ENCODE measurements at places on chromosomes 12 and 14.

- DNase-seq = no peak
These were observed 110.4 kb downstream of the SLC6A15 start for GRCh38 chr12:84802161-84802560.

DNA sequence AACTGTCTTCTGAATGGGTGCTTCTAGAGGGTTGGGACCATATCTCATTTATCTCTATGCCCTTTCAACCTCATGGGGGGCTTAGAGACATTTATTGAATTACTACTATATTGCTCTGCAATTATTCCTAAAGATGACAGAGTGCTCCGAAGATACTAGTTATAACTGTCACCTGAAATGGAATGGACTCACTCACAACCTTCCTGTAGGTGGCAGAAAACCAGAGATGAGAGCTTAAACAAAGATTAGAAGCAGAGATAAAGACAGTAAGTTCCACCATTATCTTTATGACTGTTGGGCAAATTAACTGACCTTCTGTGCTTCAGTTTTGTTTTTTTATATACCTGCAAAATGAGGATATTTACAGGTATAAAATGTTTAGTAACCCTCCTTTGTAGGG is 31.5 kb upstream of the GTF2A1 start:
- DNase-seq = no peak

DNA sequence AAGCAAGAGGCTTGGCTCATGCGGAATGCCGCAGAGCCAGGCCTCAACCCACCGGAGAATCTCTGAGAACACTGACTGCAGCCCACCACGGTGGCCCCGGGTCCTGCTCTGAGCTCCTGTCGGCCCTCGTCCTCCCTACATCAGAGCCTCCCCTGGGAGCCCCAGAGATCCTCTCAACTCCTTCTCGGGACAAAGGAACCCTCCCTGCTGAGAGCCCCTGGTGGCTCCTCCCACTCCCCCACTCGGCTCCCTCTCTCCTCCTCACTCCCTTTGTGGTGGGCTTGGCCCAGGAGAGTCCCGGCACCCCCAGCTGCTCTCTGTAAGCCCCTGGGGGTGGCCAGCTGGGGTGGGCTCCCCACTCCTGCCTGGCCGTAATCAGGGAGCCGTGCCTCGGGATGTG is 11.1 kb upstream of the INF2 start:
- no peak for DNase-seq

DNA sequence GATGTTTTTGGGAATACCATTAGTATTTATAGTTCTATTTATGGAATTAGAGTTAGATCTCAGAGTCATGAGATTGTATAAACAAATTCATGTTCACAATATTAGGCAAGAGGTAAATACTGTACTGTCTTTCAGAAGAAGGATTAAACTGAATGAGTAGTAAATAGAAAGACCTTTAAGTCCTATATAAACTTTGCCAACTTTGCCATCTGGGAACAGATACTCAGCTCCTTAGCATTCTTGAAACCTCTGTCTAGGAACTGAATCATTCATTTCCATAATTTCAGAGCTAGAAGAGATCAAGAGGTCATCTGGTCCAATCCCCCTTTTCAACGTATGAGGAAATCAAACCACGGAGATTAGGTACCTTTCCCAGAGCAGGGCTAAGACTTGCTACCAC is 141.1 kb downstream of the CAND1 start:
- no peak for DNase-seq

GRCh38 chr12:48770756-48771155 is 18.1 kb downstream of the ADCY6 start:
- no peak for DNase-seq

DNA sequence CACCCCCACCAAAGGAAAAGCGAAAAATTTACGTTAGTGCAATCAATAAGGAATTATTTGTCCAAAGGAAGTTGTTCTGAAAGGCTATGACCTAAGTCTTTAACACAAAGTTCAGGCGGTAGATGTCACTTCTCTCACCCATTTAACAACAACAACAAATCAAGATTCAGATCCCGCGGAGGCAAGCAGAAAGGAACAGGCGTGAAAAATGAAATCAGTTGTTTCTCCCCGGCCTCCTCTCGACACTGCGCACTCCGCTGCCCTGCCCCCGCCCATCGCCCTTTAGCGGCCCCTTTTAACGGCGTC is 1.4 kb downstream of the DENND5B start:
- DNase-seq = peak; percentile 71

DNA sequence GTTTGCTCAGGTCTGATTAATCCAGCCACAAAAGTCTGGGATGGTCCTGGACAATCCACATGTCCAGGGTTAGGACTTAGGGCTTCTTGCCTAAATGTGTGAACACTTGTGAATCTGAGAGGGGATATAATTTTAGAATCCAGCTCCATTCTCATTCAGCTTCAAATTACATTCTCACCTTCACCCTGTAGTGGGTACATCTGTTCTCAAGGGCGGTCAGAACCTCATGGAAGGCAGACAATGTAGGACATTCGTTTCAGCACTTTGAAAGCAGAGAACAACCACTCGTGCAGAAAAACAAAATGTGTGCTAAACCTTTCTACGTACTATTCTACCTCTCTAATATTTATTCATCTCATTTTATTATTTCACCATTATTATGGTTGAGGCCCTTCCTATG is 1.2 kb downstream of the TMEM229B start:
- DNase-seq = no peak
